ENCODE measurements at places on chromosomes 6 and 20.

DNA sequence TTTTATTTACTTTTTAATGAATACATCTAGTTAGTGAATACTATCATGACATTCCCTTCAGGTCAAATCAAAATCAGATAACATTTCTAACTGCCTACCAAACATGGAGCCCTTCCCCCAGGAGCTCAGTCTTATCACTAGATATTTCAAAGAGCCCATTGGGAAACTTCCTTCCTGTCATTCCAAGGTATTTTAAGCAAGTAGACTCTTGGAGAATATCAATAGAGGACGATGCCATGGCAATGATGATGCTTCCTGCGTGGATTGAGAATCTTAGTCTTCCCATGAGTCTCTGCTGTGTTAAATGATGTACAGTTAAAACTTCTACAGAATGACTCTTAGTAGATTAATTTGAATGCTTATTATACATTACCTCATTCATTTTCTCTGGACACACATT, 384.9 kb downstream of the CENPW start:
- no peak for DNase-seq

- no peak for DNase-seq
Measured at GRCh38 chr6:108166664-108167448, 1.0 kb downstream of the NR2E1 start.

DNA sequence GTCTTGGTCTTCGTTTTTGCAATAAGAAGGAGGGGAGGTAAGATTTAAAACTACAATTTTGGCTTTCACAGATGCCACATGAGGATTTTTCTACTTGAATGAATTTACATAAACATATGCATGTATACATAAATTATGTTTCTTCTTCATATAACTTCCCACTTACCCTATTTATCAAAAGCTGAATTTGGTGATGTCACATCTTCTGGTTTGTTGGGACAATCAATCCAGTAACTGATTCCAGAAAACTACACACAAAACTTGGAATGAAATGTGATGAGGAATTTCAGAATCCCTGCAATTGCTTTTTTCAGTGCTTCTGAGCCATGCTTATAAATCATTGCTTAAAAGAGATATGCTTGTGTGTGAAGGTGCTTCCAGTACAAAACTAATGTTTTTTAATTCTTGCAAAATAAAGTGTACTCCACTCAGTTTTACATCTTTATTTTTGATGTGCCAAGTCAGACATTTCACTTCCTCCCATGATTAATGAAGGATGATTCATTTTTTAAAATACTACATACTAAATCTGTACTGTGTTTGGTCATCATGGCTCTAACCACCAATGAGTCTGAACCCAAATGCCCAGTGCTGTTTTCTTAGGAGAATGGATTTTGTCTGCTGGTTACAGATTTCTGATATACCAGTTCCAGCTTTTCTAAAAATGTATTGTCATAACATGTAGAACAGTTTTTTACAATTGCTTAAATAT, 32.1 kb upstream of the RIN2 start:
- no peak for DNase-seq

GRCh38 chr20:39954621-39955020, 734.4 kb downstream of the MAFB start:
- DNase-seq = no peak

GRCh38 chr6:379410-380181, 12.0 kb upstream of the IRF4 start:
- DNase-seq = no peak

DNA sequence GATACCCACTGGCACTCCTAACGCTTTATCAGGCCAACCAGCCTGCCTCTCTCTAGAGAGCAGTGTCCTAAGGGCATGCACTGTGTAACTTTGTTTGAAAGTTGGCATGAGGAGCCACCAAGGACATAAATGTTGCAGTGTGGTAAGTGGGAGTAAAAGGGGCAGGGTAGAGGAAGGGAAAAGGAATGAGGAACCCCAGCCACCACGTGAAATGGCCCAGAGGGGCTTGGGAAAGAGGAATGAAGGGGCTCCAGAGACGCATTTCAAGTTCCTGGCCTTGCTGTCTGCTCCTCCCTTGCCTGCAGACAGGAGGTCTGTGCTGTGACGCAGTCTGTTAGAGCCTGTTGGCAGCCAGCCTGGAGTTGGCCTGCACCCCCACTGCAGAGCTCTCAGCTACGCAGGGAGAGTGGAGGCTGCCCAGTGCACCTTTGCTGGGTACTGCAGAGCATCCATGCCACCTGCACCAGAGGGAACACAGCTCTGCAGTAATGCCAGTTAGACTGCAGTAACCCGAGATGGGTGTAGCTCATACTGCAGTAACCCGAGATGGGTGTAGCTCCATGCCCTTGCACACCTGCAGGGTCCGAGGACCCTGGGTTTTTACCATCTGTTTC, 86.8 kb upstream of the SNAP25 start:
- no peak for DNase-seq

- DNase-seq = no peak
Measured at GRCh38 chr6:109695468-109695867, 4.4 kb downstream of the FIG4 start.

DNA sequence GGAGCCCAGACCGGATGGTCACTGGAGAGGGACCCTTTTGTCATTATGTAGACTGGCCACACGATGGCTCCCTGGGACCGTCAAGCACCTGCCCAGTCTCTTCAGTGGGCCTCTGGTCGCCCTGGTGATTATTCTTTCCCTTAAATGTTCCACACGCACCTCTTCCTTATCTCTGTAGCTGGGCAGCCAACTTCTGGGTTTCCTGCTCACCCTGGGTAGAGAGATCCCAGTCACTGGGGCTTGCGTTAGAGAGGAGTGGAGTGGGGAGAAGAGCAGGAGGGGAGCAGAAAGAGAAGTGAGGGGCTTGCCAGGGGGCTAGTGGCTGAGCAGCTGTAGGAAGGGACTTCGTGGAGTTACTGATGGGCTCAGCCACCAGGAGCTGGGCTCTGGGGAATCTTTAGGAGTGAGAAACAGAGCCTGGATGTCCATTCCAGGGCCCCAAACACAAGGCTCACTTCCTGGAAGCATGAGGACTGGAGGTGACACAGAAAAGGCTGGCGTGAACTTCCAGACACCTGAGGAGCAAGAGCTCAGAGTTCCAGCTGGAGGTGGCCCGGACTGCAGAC, 150.1 kb downstream of the DHX35 start:
- no peak for DNase-seq

DNA sequence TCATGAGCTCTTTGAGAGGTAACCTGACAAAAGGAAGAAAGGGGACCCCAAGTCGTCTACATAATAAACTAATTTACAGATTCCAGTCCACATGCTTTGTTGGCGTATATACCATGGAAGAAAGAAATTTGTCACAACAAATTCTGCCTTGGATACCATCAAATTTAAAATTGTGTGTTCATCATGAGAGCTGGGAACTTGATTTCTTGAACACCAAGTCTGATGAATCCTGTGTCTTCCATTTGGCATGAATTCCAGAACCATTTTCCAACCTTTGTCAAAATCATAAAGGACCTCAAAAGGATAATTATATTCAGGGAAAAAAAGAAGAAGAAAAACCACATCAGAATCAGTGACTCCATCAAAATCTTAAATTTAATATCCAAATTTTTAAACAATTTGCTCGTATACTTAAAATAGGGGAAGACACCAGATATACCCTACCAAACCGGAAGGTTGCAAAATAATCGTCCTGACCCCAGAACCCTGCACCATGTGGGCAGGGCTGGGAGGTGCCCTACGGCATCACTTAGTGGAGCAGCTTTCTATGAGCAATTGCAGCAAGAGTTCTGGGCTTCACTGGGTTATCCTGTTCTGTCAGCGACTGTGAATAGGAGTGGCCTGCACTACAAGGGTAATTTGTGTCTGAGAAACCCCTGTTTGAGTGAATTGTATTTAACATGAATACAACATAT, 74.1 kb upstream of the INSM1 start:
- DNase-seq = no peak

DNA sequence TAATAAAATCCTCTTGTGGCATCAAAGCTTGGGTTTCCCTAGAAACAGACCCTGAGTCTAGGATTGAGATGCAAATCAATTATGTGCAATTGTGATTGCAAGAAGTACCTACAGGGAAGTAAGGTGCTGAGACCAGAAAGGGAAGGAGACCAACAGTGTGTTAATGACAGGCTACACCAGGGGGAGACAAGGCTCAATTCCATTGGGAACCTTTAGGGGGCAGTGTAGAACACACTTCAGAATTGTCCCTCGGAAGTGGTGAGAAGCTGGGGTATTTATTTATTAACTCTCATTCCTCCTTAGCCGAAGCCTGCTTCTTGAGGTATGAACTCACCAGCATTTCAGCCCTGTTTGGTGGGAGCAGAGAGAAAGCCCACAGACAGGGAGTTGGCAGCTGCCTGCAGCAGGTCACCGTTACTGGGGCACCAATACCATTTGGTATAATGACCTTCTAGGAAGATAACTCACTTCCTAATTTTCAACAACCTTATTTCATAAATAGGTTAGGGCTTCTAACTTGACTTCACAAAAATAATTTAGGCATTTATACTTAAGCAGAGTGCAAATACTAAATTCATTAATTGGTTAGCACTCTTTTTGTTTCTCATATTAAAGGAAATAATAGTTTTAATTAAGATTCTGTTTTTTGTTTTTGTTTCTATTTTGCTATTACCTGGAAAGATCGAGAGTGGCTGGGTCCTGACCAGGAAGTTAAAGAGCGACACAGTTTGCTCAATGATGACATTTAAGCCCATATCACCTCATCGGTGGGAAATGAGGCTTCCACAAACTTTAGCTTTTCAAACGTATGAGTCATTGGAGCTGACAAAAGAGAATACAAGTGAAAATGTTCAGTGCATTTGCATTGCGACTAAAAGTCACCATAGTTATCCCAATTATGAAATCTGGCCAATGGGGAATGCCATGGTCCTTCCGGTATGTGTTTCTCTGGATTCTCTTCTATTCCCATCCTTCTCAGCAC, 94.8 kb downstream of the BTBD3 start:
- no peak for DNase-seq

- DNase-seq = no peak
Measured at GRCh38 chr20:2131366-2131765, 29.7 kb downstream of the STK35 start.

GRCh38 chr6:41759905-41760579, 12.8 kb upstream of the PGC start:
- DNase-seq = no peak

DNA sequence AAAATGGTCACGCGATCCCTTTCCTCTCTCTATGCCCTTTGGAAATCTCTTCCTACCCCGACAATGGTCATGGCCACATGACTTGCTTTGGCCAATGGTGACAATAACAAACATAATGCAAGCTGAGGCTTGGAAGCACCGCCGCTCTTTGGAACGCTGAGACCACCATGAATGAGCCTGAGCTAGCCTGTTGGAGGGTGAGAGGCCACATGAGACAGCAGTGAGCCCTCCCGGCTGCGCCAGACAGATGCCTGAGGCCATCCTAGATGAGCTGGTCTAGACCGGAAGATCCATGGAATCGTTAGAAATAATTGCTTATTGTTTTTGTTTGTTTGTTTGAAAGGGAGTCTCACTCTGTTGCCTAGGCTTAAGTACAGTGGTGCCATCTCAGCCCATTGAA, 64.2 kb downstream of the STK35 start:
- no peak for DNase-seq

DNA sequence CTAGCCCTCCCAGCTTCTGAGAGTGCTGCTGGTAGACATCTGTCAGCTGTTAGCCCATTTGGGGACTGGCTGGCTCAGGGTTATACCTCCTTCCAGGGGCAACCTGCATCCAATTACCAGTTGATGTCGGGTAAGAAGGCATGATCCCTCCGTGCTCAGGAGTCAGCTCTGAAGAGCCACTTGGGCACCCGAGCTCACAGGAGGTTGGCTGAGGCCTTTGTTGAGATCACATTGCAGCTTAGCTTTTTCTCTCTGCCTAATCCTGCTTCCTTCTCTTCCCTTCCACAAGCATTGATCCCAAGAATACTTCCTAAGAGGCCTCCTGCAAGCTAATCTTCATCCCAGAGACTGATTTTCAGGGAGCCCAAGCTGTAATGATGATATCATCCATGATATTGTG, 35.5 kb downstream of the SCP2D1 start:
- DNase-seq = no peak

DNA sequence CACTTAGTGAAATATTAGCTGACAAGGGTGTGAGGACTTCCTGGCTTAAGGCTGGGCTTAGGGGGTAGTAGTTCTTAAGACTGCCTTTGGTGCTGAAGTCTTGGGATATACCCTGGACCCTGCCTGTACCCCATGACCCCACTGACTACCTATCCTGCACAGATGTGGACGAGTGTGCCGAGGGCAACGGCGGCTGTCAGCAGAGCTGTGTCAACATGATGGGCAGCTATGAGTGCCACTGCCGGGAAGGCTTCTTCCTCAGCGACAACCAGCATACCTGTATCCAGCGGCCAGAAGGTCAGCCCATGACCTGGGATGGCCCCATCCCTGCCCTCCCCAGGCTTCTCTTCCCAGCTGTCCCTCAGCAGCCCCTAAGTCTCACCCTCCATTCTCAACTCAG, 17.8 kb downstream of the SCUBE3 start:
- no peak for DNase-seq

DNA sequence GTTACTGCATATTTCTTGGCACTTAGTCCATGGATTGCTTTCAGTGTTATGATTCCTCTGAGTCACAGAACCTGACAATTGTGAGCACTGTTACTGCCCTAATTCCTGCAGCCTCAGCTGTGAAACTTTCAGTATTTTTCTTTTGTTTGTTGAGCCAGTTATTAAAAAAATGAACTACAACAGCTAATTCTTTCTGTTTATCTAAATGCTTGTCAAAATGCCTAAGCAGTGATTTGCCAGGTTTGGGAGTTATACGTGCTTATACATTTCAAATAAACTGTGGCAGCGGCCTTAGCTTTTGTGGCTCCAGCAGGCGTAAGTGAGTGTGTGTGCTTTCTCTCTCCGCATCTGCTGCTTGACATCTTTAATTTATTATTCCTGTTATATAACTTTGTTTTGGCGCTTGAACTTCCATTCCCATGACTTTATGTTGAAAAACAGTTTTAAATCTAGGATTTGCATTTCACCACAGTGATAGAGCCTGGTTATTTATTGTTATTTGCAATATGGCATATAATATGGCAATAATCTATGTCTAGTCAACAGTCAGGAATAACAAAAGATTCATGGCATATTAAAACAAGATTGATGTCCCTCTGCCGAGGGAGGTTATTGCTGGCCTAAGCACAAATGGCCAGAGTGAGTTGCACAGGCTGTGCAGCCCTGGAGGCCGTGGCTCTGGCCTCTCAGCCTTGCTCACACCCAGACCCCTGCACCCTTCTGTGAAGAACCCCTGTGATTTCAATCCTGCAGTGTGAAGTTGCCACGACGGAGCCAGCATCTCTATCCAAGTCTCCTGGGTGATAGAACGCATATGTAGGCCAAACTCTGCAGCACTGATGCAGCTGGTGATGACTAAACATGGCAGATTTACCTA, 303.4 kb downstream of the THBS2 start:
- no peak for DNase-seq

GRCh38 chr6:106110164-106110826, 24.2 kb downstream of the PRDM1 start:
- no peak for DNase-seq

Measured in activated T-helper 1 cell treated with Interleukin-2 at 50 U/mL for 16 hours (primary cell).